Fibroblast of villous mesenchyme (primary cell): ENCODE measurements at places on chromosomes 11 and 22.

DNA sequence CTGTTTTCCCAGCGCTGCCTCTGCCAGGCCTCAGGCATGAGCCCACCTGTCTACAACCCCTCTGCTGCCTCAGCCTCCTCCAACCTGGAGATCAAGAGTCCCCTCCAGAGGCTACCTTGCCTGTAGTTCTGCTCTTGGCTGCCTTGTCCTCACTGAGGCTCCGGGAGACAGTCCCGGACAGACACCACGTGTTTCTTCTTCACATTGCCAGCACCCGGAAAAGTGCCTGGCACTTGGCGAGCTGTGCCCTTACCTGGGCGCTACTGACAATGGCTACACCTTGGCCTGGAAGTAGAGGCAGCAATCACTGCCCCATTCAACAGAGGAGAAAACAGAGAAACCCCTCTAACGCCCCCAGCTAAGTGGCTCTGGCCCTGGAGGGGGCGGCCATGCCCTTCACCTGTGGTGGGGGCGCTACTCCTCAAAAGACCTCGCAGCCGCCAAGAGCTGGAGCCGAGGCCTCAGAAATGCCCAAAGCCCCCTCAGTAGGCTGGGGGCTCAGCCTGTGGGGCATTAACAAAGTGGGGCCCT lies 3.0 kb upstream of the NAP1L4 start:
- no peak for DNase-seq

DNA sequence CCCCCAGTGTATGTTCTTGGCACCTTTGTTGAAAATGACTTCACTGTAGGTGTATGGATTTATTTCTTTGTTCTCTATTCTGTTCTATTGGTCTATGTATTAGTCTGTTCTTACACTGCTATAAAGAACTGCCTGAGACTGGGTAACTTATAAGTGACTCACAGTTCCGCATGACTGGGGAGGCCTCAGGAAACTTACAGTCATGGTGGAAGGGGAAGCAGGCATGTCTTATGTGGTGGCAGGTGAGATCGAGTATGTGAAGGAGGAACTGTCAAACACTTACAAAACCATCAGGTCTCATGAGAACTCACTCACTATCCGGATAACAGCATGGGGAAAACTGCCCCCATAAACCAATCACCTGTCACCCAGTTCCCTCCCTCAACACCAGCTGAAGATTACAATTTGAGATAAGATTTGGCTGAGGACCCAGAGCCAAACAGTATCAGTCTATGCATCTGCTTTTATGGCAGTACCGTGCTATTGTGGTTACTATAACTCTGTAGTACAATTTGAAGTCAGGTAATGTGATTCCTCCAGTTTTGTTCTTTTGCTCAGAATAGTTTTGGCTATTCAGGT lies 836.2 kb downstream of the DLG2 start:
- DNase-seq: no peak

GRCh38 chr11:44464741-44465140 lies 100.7 kb upstream of the CD82 start:
- DNase-seq: peak; percentile 2

- no peak for DNase-seq
Observed at GRCh38 chr11:44407211-44407996, 97.5 kb upstream of the ALX4 start.

DNA sequence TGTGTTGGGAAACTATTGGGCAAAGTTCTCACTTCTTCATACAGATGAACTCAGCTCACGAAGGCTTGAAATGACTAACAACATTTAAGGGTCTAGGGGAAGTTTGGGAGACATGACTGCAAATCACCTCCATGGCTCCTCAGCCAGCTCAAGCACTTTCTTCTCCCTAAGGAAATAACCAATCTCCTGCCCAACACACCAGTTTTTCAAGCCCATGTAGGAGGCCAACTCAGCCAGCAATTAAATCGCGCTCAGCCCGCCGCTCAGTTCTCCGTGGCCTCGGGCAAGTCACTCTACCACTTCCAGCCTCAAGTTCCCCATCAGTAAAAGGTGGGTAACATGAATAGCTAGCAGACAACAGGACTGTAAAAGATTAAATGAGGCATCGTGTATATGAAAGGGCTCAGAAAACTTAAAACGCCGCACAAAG lies 796 bp downstream of the POLDIP3 start:
- DNase-seq: peak; percentile 40

DNA sequence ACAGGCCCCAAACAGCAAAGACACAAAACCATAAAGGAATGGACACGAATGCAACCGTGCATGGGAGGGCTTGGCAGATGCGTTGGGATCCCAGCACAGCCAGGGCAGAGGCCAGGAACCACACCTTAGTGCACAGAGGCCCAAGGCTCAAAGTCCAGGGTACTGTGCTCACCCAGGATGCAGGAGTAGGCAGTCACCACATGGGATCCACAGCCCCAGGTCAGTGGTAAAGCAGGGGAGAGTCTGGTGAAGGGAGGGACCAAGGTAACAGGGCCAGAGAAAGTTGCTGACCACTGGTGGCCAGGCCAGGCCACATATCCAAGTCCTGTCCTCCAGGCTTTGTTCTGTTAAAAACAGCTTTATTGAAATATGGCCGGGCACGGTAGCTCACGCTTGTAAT lies 6.5 kb upstream of the CERK start:
- DNase-seq: no peak

DNA sequence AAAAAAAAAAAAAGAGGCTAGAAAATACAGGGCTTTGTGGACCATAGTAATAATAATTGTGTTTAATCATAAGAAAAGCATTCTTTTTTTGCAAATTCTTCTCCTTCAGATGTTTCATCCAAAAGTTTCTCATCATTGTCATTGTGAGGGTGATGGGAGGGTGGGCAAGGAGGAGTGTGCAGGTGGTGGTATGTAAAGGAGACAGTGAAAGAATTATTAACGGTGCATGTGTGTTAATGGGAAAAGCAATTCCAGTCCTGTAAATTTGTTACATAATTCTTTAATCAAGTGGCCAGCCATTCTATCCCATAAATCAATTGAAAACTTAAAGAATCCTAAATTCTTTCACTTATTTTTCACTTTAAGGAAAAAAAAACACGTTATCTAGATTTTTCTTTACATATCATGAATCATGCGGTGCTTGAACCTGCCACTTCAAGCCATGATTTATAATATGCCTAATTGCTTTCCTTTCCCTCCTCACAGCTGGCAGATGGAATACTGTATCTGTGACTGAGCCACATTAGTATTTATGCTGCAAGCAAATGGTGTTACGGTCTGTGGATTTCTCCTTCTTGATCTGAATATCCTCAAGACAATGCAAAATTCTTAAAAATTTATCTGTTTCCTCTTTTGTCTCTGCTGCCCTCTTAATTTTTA lies 318.5 kb downstream of the JRKL start:
- DNase-seq: no peak

DNA sequence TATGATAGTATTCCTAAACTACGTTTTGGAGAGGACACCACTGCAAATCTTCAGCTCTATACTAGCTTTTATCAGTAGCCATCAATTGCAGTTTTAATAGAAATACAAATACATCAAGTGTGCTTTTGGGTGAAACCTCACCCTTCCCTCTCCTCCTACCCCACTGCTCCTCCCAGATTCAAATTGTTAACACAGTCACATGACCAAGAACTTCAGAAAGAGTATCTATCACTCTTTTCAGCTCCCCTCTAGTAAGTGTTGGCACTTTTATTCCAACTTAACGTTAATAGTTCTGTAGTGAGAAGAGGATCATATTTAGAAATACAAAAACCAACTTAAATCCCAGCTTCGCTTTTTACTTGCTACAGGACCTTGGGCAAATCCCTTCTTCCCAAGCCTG lies 17.0 kb downstream of the RRAS2 start:
- no peak for DNase-seq

DNA sequence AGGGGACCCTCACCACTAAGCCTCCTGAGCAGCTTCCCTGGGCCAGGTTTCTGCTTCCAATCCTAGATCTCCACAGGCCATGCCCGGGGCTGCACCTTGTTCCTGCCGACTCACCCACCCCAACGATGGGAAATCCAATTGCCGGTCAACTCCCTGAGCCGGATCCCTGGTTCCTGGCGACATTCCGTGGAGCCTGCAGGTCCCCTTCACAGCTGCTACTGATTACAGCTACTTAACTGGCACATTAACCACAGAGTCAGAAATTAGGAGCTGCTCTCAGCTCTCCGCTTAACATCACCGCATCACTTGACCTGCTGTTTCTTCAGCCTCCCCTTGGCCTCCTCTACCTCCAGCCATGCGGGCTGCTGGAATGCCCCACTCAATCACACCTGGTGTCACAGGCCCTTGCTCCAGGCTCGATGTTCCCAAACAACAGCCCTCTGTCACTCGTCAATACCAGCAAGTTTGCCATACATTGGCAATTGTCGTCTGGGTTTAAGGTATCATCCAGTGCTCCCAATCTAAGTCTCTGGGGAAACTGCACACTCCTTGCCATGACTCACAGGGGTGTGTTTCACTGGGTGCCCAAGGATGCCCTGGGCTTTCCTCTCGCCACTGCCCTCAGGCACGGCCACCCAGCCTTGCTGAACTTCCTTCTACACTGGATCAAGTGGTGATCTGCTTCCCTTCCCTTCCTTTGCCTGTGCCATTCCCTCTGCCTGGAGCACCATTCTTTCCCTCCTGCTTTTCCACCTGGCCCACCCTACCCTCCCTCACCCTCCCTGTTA lies 181.0 kb downstream of the MN1 start:
- no peak for DNase-seq

DNA sequence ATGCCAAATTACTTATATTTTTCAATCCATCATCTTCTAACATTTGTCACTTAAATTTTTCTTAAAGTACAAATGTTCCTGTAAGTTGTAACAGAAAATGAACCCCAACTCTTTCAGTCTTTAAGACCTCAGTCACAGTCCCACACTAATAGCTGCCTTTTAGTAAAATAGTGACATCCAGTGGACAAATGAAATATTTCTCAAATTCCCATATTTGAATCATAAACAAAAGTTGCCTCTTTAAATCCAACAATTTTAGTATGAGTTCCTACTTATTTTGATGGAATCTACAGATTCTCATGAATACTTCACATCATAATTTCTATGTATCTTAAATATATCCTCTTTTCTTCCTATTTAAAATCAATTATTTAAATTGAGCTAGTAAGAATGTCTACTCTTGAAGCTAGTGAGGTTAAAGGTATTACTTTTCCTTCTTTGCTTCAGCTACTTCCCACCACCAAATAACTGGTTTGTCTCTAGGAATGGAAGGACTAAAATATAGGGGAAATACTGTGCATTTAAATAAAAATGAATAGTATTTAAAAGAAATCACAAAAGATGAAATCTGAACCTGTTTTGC lies 9.2 kb downstream of the LIN7C start:
- DNase-seq: peak; percentile 33

DNA sequence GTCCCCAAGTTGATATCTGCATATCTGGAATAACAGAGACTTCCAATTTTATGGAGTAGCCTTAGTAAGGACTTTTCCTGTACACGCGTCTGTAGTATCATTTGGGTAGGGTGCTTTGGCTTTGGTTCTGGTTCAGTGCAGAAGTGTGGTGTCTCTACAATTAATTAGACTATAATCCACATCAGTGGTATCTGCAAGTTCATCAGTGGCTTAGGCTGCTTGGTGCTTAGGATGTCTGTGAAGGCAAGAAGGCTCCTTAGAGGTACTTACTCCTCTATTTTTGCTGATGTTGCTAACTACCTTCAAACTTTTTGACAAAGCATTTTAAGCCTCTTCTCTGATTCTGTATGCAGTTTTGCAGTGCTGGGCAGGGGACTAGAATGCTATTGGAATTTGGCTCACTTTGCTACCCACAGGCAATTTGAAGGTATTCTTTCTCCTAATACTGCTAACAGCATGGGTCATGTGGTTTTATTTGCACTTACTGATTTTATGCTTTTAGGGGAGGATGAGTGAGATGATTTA lies 49.4 kb downstream of the KCNQ1OT1 start:
- no peak for DNase-seq

GRCh38 chr11:82195283-82195682 lies 538.4 kb downstream of the FAM181B start:
- DNase-seq: no peak

DNA sequence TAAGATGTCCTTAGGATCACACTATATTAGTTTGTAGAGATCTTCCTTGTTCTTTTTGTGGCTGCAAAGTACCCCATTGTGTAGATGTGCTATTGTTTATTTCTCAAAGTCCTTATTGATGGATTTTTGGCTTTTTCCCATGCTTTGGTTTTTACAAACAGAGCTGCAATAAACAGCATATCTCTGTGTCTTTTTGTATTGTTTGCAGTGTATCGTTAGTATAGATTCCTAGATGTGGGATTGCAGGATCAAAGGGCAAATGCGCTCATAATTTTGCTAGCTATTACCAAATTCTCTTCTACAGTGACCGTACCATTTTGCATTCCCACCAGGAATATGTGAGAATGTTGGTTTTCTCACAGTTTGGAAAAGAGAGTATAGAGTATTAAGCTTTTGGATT lies 27.5 kb upstream of the FTH1 start:
- DNase-seq: no peak

DNA sequence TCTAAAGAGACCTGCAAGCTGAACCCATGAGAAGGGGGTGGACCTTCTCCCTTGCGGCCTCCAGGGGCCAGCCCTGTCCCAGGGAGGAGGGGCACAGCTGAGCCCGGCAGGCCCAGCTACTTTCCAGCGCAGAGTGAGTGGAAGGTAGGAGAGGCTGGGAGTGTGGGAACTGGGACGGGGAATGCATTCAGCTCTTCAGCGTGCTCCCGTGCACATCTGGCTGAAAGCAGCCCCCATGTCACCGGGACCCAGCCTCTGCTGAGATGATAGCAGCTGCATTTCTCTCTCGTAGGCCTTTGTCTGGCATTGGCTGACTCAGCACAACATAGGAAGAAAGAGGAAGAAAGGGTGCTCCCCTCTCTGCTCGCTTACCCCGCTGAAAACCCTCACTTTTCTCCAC lies 951.5 kb downstream of the TBC1D22A start:
- no peak for DNase-seq

DNA sequence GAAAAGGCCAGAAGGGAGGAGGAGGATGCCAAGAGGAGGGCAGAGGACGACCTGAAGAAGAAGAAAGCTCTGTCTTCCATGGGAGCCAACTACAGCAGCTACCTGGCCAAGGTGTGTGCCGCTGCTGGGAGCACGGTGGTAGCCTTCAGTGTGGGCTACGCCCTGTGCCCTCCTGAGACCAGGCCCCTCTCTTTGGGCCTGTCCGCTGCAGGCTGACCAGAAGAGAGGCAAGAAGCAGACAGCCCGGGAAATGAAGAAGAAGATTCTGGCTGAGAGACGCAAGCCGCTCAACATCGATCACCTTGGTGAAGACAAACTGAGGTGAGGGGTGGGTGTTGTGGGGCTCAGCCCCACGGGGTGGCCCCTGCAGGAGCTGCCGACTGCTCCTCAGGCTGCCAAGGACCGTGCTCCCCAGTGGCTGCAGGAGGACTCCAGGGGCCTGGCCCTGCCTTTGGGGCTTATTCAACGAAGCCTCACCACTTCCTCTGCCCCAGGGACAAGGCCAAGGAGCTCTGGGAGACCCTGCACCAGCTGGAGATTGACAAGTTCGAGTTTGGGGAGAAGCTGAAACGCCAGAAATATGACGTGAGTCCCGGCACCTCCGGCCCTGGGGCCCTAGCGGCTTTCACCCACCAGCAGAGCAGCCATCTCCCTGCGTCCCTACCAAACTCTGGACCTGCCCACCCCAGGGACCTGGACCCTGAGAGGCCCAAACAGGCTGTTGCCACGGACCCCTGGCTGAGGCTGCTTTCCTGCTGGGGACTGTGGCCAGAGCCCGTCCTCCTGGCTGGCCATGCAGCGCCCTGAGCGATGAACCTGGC lies 12.6 kb upstream of the MRPL23 start:
- no peak for DNase-seq
